ENCODE measurements at places on chromosomes 3 and 15.
A peak's percentile ranks its signal among the peaks of the same experiment; 100 is the strongest.

DNA sequence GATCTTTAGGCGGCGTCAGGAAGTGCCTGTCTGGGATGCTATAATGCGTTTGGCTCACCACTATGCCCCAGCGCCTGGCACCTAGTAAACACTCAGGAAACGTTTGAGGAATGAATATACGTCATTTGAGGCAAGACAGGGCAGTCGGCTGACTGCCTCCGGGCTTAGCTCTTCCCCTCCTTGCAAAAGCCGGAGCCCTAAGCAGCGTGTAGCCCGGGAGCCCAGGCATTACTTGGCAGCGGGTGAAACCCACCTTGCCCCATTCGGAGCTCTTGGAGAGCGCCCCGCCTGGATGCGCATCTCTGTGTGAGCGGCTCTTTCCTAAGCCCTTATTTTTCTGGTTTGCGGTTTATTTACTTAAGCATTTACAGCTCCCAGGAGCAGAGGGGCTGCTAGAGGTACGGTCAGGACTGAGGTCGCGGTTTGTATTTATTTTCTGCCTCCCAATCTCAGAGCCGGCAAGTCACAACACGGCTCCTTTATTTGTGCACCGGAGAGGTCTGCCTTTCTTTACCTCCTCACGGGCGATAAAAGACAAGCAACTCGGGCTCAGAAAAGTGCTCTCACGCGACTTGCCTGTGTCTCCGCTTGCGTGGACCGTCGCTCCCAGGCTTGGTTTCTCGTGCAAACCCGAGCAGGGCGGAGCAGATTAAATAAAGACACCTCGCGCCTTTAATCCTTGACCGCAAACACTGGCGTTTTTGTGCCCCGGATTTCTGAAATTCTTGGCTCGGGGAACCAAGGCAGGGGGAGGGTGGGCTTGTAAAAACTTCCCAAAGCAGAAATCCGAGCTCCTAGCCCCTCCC is 737 bp upstream of the ITPR1 start:
- DNase-seq = peak; percentile 50

GRCh38 chr3:64444490-64445108 is 219.3 kb upstream of the PRICKLE2 start:
- no peak for DNase-seq

GRCh38 chr3:73520931-73521461 is 103.7 kb downstream of the PDZRN3 start:
- no peak for DNase-seq

DNA sequence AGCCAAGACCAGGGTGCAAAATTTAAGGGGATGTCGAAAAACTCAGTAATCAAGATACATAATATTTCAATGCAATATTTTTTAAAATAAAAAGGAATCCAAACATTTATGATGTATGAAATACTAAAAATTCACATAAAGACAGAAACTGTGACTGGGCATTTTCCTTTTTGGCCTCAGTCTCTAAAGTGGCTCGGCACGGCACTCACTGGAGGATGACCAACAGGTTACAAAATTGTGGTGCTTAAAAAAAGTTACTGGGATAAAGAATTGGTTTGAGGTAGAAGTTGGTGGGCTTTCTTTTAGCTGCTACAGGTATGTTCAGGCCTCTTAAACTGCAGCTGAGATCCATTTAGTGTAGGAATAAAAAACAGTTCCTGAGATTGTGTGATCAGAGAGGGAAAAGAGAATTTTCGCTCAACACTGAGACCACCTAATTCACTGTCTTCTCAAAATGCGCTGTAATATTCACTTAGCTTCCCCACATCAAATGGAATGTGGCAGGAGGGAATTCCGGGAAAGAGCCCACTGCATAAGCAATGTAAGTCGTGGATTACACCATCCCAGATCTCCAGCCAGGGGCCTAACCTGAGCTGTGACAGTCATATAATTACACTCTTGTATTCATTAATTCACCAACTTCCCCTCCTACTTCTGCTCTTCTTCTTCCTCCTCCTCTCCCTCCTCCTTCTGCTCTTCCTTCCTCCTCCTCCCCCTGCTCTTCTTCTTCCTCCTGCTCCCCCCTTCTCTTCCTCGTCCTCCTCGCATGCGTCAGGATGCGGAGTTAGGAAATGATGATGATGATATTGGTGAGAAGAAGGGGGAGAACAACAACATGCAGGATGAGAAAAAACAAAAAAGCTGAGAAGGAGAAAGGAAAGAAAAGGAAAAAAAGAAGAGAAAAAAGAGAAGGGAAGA is 45.9 kb downstream of the HES1 start:
- no peak for DNase-seq

DNA sequence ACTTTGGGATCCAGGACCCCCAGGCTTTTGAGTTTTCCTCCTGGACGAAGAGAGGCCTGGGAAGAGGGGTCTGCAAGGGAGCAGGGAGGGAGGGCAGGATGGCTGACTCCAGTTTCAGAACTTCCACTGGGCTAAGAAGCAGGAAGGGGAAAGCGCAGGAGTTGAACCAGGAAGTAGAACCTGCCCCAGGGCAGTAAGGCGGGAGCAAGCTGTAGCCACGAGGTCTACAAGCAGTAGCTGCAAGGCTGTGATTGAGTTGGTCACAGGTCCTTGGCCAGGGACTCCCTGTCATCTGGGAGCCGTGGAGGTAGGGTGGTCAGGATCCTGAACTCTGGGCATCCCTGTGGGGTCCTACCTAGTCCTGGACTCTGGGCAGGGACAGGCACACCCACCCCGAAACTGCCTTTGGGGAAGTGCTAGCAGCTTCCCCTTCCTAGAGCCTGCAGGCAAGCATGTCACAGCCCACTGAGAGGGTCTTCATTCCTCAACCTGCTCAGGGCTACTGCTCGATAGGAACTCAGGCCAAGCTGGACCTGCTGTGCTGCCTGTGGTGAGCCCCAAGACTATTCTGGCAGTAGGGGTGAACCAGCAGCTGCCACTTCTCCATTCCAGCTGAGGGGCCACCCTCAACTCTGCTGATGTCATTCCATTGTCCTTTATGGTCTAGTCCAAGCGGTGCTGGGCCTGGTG is 5.8 kb upstream of the GNAI2 start:
- no peak for DNase-seq

DNA sequence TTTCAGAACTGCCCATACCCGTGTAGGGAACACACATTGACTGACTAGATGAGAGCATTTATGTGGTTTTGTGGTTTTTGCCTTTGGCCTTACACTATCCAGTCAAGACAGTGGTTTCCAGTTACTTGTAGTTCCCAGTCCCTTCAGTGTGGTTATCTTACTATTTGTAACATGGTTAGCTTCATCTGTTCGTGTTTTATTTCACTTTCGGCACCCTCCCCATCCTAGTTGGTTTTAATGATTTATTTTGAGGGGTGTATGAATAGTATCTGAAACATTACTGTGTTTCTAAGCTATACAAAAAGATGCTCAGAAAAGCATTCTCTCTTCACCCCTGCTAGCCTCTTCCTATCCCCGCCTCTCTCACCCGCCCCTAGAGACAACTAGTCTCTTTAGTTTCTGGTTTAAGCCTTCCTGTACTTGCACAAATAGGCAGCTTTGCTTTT is 14.1 kb downstream of the LYSMD4 start:
- DNase-seq = no peak

- DNase-seq = no peak
These were observed 25.5 kb downstream of the SLC35A5 start for GRCh38 chr3:112587336-112587735.

GRCh38 chr15:58077427-58077826 is 11.9 kb upstream of the ALDH1A2 start:
- DNase-seq = no peak

DNA sequence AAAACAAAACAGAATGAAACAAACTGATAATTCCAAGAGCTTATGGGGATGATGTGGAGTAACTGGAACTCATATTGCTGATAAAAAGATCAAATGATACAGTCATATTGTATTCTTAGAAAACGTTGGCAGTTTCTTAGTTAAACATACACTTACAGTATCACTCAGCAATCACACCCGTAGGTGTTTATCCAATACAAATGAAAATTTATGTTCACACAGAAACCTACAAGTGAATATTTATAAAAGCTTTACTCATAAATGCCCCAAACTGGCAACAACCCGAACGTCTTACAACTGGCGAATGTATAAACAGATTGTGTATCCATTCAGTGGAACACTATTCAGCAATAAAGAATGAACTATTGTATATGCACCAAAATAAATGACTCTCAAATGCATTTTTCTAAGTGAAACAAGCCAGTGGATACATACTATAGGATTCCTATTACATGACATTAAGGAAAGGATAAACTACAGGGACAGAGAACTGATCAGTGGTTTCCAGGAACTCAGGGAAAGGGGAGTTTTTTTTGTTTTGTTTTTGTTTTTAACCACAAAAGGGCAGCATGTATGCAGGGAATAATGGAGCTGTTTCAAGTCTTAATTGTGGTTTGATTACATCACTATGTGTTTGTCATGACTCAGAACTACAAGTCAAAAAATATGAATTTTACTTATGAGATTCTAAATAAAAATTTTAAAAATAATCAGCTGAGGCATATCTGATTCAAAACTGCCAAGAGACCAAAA is 71.8 kb upstream of the NDUFB4 start:
- DNase-seq = no peak
